ENCODE measurements at places on chromosomes 7 and 10.

- no peak for DNase-seq
Measured at GRCh38 chr7:130494431-130494858, 2.6 kb downstream of the MEST start.

DNA sequence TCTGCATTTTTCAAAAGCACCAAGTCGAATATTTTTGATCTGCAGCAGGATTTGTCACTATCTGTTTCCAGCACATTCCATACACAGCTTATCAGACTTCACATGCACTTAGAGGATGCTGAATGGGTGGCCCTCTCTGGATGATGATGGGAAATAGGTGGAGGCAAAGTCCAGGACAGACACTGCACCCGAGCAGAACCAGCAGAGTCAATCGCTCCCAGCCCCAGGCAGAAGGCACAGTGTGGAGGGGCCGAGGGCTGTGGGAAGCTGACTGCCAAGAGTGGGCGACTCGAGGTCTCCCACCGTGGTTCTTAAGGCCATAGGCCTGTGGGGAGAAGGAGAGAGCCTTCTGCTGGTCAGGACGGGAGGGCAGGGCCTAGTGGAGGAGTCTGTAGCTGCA is 490.2 kb upstream of the MGMT start:
- no peak for DNase-seq

DNA sequence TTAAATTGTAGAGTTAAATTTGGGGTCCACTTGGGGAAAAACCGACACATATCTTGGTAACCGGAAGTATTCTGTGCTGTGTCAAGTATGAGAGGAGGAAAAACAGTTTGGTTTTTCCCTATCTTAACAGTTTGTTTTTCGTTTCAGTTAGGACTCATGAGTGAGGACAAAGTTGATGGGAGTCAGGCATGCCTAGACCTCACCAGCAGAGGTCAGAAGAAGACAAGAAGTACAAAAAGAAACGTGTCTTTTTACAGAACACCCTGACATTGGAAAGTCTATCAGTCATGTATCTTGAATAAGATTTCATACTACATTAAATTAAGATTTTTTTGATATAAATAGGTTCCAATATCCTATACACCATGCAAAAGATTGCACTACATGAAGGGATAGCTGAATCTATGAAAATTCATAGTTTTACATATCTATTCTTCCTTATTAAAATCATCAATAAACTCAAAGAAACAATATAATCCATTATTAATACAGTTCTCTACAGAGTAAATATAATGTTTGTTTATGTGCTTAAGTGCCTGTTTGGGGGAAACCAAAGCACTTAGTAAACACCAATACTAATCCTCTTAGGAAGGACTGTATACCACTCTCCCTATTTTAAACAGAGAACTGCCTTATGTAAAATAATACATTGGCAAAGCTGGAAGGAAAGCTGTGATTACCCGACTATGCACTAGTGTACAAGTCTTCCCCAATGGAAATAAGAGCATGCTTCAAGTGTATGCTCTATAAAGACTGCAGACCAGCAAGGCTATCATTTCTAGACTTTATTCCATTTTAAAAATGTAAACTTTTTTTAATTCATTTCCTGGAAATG is 95.6 kb downstream of the USP6NL start:
- peak; percentile 20 for DNase-seq

DNA sequence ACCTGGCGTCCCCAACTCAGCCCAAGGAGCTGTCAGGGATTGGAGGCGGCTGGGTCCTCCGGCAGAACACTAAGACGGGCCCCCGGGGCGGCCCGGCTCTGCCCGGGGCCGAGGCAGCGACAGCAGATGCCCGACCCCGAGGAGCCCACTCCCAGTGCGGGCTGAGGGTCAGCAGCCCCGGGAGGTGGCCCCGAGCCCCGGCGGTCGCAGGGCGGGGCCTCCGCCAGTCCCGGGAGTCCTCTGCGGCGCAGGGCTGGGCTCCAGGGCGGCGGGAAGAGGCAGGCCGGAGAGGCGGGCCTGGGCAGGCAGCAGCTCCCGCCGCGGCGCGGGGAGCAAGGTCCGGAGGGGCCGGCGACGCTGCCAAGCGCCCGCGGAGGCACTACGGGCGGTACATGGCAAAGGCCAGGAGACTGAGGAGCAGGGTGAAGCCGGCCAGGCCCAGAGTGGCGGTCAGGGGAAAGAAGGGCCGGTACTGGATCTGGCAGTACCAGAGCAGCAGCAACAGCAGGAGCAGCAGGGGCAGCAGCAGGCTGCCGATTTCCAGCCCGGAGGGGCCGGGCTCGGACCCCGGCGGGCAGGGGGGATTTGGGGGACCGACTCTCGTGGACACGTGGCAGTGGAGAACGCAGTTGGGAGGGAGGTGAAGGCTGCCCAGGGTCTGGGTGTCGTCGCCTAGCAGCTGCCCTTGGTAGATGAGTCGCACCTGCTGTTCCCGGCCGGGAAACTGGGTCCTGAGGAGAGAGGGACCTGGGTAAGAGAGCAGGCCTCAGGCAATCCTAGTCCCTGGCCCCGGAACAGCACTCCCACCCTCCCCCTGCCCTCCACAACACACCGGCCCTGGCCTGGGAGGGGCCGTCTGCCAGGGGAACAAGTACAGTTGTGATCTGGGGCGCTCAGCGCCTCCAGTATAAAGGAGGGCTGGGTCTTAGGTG is 827 bp upstream of the FASTK start:
- no peak for DNase-seq

- no peak for DNase-seq
Measured at GRCh38 chr7:105098863-105099515, 85.0 kb downstream of the KMT2E start.

DNA sequence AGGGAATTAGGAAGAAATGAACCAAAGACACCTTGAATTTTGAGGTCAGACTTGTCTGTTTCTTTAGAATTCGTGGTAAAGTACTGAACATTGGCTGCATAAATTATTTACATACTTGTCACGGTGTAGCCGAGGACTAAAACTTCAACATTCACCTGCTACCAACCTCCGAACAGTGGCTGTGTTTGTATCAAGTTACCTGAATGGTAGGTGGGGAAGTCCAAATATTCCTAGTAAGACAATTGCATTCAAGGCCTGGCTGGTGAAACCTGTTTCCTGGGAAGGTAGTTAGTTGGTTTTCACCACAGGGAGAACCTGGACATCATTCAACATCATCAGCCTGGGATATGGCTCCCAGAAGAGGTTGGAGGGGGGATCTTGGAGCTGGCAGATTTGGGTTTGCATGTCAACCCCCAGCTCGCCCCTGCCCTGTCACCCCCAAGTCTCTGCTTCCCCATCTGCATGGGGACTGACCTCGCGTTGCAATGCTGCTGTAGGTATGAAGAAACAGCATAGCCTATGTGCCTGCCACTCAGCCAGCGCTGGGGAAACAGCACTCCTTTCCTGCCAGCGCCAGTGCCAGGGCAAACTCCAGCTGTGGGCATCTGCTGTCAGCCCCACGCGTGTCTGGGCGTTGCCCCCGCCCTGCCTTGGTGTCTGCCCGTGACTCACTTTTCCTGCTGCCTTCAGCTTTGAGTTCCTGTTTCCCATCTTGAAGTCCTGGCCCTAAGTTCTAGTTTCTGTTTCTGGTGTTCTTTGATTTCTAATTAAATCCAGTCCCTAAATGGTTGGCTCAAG is 12.7 kb upstream of the LARP4B start:
- DNase-seq: peak; percentile 49

GRCh38 chr7:86049910-86050309 is 593.8 kb upstream of the GRM3 start:
- no peak for DNase-seq

DNA sequence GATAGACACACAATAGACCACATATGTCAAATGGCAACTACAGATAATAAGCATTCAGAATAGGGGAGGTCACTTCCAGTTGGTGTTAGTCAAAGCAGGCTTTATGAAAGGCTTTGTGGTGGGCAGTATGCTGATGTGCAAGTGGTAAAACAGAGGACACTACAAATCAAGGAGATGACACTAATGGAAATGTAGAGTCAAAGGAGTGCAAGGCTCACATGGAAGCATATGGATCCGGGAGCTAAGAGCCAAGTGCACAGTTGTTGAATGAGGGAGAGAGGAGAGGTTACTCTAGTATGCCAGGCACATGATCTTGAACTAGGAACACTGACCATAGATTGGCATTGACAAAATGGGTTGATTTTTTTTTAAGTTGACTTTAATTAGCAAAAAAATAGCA is 62.7 kb downstream of the GRM3 start:
- DNase-seq: no peak

DNA sequence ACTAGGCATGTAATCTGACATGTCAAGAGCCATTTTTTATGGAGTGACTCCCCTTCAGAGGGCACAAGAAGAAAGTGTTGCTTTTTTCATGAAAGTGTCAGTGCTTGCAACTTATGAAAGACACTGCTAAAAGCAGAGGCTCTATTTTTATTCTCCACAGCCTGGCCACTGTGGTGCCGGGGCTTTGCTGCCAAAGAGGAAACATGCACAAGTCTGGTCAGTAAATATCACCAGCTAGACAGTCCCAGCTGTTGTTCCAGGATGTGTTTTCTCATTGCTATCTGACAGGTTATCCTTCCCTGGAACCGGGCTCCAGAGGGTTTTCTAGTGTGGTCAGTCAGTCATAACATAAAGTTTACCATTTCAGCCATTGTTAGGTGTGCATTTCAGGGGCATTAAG is 180.7 kb upstream of the PITRM1 start:
- no peak for DNase-seq

DNA sequence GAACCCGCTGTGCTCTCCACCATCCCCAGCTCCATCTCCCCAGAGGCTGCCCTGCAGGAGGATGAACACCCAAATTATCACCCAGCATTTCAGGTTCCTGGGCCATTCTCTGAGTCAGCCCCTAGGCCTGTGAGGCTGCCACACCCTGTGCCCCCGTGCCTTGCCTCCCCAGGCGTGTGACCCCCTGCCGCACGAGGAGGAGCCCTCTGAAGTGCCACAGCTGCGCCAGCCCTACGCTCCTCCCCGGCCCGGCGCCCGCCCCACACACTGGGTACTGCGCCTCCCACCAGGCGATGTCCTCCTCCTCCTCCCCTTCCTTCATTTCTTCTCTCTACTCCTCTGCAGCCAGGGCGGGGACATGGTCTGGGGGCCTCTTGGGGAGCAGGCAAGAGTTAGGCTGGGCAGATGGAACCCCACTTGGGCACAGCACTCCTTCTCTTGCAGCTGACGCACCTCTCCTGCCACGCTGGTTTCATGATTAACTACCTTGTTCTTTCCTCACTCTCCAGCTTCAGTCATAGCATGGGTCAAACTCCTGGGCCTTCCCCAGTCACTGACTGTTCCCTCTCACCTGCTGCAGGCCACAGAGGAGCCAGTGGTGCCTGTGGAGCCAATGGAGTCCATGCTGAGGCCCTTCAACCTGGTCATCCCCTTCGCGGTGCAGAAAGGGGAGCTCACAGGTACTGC is 12.7 kb upstream of the ATP6V1F start:
- DNase-seq: no peak

DNA sequence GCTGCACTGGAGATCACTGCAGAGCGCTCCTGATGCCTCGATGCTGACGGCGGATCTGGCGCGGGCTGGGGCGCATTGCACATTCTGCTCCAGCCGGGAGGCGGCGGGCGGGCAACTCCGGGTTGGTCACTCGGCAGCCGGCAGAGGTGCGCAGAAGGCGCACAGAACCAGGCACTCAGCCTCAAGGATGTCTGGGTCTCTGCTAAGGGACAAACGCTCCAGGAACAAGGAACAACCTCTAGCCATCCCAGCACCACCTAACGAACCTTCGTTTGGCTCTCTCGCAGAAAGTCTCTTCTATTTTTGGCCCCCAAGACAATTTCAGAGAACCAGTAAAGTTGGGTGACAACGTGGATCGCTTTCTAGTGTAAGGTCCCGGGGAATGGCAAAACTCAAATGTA is 254.6 kb downstream of the OTUD1 start:
- no peak for DNase-seq

- no peak for DNase-seq
Measured at GRCh38 chr7:140404565-140405065, 757 bp downstream of the RAB19 start.

GRCh38 chr10:80409121-80409520 is 770 bp downstream of the PRXL2A start:
- DNase-seq: no peak

GRCh38 chr7:1144269-1144771 is 15.7 kb downstream of the ZFAND2A start:
- DNase-seq: no peak

DNA sequence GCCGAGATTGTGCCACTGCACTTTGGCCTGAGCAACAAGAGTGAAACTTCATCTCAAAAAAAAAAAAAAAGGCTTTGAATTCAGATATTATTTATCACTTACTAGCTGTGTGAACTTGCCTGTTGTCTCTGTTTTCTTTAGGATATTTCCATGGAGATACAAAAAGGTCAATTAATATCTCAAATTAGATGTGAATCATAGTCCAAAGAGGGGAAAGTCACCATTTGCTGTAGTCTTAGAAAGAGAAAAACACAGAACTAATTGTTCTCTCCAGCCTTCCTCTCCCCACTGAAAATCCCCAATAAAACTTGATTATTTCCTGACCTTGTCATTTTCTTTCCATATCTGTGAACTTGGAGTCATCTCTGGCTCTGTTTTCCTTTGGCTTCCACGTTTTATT is 21.2 kb downstream of the HEPACAM2 start:
- DNase-seq: no peak

GRCh38 chr10:6121146-6121545 is 32.3 kb downstream of the RBM17 start:
- DNase-seq: no peak

DNA sequence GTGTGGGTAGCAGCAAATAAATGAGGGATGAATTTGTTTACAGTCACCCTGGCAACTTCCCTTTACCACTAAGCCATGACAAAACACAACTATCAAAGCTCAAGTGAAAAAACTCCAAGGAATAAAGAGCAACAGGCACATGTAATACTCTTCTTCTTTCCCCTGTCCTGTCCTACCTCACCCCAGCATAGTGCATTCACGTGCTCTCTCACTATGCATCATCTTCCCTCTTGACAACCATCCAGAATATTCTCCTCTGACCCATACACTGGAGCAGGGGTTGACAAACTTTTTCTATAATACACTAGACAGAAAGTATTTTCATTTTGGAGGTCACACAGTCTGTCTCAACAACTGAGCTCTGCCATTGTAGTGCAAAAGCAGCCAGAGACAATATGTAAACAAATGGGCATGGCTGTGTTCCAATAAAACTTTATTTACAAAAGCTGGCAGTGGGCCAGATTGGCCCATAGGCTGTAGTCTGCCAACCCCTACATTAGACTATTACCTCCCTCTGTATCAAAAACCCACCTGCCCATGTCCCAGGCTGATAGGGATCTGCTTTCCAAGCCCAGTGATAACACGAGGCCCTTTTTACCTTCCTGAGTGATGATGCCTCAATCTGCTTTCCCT is 354.5 kb downstream of the FGFR2 start:
- no peak for DNase-seq

- DNase-seq: peak; percentile 14
Measured at GRCh38 chr7:14747701-14748100, 154.8 kb downstream of the DGKB start.

DNA sequence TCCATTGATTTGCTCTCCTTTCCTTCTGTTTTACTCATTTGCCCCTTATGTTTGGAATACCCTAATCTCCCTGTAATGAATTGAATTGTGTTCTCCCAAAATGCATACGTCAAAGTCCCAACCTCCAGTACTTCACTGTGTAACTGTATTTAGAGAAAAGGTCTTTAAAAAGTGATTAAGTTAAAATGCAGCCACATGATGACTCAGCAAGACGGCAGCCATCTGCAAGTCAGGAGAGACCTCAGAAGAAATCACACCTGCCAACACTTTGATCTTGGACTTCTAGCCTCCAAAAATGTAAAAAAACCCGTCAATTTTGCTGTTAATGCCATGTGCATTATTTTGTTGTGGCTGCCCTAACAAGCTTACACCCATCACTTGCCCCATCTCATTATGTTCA is 85.3 kb upstream of the PCLO start:
- no peak for DNase-seq
